ENCODE measurements at places on chromosomes 2 and 18.

GRCh38 chr2:101328474-101329007, 20.0 kb upstream of the RNF149 start:
- peak; percentile 46 for DNase-seq

- no peak for DNase-seq
These were observed 814 bp upstream of the RAB1A start for GRCh38 chr2:65130664-65131175.

DNA sequence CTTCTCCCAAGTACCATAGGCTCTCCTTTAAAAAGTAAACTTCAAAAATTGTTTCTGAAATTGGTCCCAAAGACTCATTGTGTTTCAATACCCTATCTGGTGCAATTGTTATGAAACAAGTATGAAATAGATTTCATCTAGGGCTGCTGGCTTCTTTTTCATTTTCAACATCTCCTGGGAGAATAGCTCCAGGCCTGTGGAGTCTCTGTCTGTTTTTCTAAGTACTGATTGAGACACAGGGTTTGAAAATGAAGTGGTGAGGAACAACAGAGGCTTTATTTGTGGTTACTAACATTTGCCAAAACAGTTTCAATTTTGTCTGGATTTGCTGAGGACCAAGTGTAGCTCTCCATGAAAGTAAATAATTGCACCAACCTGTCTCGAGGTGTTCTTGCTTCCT, 315.9 kb upstream of the LRATD1 start:
- DNase-seq = no peak

DNA sequence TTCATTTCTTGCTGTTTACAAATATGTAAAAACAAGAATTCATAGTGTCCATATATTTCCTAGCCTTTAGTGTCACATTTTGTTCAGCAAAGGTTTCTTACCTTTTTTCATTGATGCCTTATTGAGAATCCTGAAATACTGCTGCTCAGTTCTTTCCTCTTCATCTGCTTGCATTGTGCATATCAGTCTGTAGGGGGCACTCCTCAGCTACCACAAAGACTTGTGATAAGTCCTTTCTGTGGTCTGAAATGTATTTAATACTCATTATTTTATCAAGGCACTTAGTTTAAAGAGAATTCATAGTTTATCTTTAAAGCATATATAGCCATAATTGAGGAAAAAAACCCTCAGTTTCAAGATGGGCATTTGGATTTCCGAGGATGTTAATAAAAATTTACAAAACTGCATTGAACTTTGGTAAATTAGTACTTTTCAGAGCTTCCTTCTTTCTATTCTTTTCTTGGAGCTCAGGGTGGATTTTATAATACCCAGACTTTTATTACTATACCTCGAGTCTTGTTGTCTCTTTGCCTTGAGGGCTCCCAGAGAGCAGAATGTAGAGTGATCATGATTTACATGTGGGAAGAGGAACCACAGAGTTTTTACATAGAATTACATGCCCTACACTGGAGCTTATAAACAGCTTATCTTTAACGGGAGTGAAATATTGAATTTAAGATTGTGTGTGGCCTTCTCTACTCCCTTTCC, 570.1 kb downstream of the PLCL1 start:
- peak; percentile 66 for DNase-seq

DNA sequence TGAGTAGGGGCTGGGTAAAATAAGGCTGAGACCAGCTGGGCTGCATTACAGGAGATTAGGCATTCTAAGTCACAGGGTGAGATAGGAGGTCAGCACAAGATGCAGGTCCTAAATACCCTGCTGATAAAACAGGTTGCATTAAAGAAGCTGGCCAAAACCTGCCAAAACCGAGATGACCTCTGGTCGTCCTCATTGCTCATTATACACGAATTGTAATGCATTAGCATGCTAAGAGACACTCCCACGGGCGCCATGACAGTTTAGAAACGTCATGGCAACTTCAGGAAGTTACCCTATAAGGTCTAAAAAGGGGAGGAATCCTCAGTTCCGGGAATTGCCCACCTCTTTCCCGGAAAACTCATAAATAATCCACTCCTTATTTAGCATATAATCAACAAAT, 132.2 kb downstream of the ARL4C start:
- DNase-seq = no peak

- DNase-seq = no peak
These were observed 152.9 kb downstream of the FAM124B start for GRCh38 chr2:224248944-224249371.
